Right forelimb (tissue), 1 donor: ENCODE measurements at places on chromosomes 11 and 22.

- DNase-seq: peak; percentile 48
Observed at GRCh38 chr11:62340269-62340901, 3.1 kb downstream of the ASRGL1 start.

DNA sequence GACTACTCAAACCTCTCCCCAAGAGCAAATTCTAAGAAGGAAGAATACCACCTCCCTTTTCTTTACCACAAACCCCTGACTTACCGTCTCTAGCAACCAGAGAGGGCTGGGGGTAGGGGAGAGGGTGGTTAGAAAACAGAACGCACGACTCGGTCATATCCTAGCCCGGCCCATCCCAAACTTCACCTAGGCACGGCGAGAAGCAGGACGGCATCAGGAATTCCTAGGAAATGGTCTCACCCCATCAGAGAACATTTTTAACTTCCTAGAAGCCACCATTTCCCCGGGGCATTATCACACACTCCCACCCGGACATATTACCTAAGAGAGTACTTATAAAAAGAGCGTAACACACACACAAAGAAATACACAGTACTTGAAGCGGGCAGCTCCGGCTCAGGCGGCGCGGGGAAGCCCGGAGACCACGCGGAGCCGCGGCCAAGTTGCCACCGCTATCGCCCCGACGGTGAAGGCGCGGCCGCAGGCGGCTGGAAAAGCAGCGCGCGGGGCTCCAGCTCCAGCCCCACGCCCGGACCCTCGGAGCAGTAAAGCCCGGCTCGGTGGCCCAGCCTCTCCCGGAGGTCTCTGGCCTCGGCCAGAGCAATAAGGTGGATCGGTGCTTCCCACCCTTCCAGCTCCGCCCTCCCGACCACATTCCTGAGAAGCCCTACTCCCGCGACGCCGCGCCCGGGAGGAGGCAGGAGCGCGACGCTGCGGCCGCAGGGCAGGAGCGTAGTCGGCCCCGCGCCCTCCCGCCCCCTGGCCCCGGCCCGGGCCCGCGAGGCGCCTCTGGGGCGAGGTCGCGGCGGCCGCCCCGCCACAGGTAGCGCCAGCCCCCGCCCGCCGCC, 878 bp downstream of the RRAS2 start:
- DNase-seq: peak; percentile 73

GRCh38 chr22:26432619-26433311, 3.7 kb downstream of the ASPHD2 start:
- no peak for DNase-seq

DNA sequence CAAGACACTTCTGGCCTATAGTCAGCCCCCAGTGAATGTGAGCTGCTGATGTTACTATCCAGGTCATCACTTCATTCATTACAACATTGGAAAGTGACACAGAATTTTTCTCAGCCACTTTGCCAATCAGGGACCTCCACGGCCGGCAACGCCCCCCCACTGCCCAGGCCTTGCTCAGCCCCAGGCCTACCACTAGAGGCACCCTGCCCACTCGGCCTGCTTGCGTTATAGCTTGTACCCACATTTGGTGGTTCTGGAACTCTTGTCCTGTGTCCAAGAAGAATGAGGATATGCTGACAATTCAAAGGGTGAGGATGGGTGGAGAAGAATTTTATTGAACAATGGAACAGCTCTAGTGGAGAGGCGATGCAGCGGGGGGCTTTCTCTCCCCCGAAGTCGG, 96.2 kb downstream of the TSPAN18 start:
- DNase-seq: no peak

DNA sequence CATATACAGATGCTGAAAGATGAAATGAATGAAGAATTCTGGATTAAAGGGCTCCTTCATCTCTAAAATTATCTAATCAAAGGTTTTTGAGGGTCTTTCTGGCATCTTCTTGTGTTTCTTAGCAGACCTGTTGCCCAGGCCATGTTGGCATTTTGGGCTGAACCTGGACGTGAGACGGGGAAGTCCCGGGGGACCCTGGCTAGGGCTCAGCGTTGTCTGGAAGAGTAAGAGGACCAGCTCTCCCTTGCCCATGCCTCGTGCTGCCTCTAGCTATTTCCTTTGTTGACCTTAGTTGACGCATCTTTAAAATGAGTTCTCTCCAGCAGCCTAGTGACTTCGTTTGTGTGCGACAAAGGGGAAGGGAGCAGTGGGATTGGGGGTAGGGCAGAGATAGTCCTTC, 152.2 kb downstream of the ST3GAL4 start:
- DNase-seq: peak; percentile 15

- DNase-seq: no peak
Observed at GRCh38 chr11:829176-829846, 1.6 kb downstream of the CRACR2B start.

- peak; percentile 82 for DNase-seq
Observed at GRCh38 chr11:122556605-122557004, 98.9 kb upstream of the UBASH3B start.

- DNase-seq: peak; percentile 37
Observed at GRCh38 chr11:13875643-13876042, 86.9 kb upstream of the SPON1 start.

GRCh38 chr11:22707119-22707899, 40.9 kb downstream of the GAS2 start:
- DNase-seq: no peak

GRCh38 chr11:45512471-45513148, 152.8 kb downstream of the CHST1 start:
- DNase-seq: peak; percentile 32

DNA sequence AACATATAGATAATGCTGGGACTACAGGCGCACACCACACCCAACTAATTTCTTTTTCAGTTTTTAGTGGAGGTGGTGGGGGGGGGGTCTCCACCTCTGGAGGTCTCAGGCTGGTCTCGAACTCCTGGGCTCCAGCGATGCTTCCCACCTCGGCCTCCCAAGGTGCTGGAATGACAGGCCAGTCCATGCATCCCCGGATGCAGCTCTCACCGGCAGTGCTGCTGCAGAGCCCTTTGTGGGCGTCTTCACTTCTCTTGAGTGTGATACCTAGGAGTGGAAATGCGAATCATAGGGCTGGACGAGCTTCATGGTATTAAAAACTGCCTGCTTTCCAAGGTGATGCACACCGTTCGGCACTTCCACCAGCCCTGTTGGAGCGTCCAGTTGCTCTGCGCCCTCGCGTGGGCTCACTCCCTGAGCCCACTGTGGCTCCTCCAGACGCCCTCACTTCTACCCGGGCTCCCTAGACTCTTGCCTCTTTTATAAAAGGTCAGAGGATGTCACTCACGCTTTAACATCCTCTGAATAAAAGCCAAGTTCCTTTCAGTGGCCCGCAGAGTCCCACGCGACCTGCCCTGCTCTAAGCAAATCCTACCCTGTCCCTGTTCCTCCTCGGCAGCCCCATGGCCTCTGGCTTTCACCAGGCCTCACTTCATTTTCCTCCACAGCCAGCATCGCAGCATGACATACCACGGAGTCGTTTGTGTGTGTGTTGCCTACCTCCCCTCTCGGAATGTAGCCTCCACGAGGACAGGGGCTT, 837 bp upstream of the BID start:
- DNase-seq: no peak

GRCh38 chr11:79691445-79691844, 250.6 kb upstream of the TENM4 start:
- no peak for DNase-seq

DNA sequence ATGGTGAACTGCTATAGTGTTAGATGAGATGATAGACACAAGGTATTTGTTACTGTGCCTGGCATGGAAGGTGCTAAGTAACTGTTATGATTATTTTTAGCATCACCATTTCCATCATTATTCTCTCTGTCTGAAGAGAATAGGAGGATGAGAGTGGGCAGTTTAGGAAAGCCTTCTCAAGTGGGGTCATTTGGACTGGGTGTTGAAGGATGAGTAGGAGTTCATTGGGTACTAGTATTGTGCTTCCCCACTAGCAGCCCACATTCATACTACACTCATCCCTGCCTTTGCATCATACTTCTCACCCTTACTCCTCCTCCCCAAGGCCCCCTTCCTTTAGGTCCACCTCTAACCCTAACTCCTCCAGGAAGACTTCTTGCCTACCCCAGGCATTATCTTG, 20.6 kb downstream of the MYEOV start:
- no peak for DNase-seq

GRCh38 chr11:100735949-100736675, 49.0 kb downstream of the ARHGAP42 start:
- no peak for DNase-seq

- DNase-seq: no peak
Observed at GRCh38 chr22:30008401-30008800, 71.9 kb upstream of the HORMAD2 start.

DNA sequence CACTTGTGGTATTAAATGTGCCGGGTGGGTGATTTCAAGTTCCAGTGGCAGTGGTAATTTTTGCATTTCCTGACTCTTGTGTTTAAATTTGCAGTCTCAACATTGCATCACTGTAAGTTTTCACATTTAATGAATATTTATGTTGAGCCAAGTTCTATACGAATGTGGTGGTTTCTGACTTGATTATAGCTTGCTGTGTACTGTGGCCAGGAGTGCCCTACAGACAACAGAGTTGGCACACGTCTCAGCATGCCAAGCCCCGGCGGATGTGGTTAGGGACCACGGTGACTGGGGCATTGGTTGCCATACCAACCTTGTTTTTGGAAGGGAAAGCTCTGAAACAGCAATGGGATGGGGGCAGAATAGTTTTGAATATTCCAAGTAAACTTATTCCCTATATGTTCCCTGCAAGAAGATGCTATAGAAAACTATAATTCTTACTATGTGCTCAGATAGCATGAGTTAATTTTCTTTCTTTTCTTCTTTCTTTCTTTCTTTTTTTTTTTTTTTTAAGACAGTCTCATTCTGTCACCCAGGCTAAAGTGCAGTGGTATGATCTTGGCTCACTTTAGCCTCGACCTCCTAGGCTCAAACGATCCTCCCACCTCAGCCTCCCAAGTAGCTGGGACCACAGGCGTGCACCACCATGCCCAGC, 16.0 kb downstream of the ZNRF3 start:
- DNase-seq: no peak

- DNase-seq: peak; percentile 50
Observed at GRCh38 chr22:20957102-20957682, 9.9 kb upstream of the AIFM3 start.

GRCh38 chr22:41216984-41217383, 11.9 kb downstream of the L3MBTL2 start:
- DNase-seq: no peak

DNA sequence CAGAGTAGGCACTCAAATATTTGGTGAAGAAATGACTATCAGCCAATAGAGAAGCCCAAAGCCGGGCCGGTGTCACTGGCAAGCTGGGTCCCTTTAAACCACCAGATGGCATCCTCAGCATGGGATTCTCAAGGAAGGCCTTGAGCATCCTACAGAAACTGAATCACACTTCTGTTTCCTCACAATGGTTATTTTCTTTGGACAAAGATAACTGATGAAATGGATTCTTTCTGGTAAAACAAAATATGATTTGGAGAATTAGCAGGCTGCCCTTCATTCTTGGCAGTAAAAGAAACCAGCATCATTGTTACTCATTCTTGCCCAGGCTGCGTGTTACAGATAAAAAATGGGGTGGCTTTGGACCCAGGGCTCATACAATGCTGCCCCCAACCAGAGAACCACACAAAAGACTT, 30.3 kb upstream of the ASPHD2 start:
- DNase-seq: no peak

DNA sequence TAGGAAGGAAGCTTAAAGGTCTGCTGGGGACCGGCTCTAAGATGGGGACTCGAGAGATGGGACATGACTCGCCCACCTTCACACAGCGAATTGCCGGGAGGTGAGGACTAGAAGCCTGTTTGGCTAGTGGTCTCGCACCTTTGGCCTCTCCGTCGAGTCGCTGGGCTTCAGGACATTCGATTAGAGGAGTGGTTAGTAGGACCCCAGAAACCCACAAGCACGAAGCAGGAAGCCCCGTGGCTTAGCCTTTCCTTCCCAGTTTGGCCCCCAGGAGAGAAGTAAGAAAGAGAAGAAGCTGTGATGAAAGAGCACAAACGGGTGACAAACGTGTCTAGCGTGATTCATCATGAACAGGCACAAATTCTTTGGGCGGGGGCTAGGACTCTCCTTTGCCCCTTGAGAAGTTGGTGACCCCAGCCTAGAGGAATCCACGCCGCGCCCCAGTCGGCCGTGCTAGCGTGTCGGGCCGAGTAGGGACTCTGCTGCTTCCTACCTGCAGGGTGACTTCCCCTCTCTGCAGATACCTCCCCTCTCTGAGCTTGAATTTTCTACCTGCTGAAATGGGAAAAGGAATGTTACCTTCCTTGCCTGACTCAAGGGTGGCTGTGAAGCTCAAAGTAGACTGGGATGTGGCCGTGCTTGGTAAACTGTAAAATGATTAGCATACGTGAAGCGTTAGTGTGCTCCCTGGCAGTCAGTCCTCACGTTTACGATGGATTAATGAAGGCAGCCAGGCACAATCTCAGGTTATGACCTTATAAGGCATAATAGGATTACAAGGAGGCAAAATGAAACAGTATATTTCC, 1.1 kb upstream of the ADM start:
- DNase-seq: peak; percentile 57

- DNase-seq: no peak
Observed at GRCh38 chr11:72613977-72614376, 60.2 kb downstream of the PDE2A start.

DNA sequence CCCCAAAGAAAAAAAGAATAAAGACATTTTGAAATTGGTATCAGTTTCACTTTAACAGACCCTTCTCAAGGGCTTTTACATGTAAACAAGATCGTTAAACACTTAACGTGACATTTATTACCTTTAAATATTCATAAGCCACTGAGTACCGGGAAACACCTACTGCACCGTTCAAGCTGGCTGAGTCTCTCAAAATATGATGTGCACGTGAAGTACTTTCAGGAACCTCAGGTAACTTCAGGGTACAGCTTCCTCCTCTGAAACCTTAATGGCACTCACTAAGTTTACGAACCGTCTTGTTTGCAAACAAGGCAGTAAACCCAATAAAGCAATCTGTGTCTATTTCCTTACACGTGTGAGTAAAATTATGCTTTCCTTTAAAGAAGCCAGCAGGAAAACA, 105.5 kb upstream of the TENM4 start:
- no peak for DNase-seq

GRCh38 chr11:132200353-132200936, 830.0 kb downstream of the NTM start:
- DNase-seq: no peak

DNA sequence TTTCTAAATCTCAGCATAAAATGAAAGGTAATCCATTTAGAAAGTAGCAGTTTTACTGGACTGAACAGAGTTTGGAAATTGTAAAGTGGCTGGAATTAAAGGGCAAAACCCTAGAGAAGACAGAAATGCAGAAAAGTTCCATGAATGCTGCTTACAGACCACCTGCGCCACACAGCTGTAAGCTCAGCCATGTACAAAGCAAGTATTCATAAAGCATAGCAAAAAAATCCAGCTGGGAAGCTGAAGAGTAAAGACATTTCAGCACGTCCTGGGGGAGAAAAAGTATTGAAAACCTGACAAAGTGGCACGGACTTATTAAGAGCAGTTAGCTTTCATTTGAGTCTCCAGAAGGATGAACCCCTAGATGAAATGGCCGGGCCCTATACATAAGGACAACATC, 220.1 kb upstream of the CNTN5 start:
- DNase-seq: no peak

GRCh38 chr22:19111140-19111539, 11.1 kb downstream of the DGCR2 start:
- peak; percentile 2 for DNase-seq
